T-helper 1 cell (primary cell): ENCODE measurements at places on chromosomes 12 and 14.

DNA sequence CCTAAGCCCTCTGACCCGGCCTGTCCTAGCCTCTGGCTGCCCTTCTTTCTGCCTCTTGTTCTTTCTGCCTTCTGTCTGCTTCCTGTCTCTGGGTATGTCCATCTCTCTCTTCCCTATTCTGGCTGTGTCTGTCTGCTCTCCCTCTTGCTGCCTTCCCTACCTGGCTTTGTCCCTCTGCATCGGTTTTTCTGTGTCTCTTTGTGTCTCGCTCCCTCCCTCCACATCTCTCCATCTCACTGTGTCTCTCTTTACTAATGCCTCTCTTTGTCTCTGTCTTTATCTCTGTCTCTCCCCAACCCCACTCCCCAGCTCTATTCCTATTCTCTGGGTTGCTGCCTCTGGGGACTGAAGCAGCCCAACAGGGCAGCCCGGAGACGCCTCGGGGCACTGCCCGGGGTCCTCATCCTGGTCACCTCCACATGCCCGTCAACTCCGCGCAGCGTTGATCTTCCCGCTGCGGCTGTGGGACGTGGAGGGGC is 10.1 kb downstream of the SHMT2 start:
- DNase-seq, result no peak

GRCh38 chr14:78029601-78030372 is 140.4 kb upstream of the NRXN3 start:
- no peak for DNase-seq

DNA sequence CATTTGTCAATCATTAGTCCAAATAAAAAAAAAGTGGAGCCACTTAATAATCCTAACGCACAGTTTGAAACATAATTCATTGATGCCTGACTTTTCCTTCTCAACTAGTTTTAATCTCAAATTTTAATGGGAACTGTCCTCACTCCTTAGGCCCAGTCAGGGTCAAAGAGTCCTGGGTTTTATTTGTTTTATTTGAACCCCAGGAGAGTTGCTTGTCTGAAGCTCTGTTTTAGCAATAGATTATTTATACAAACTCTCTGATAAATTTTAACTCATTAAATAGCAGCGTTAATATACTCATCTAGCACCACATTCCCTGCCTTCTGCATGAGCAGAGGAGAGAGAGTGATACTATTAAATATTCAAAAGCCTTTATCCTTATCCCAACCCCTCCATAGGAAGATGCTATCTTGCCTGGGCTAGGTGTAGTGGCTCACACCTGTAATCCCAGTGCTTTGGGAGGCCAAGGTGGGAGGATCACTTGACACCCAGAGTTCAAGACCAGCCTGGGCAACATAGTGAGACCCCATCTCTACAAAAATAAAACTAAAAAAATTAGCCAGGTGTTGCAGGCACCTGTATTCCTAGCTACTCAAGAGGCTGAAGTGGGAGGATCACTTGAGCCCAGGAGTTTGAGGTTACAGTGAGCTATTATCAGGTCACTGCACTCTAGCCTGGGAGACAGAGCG is 14.5 kb upstream of the DUSP6 start:
- no peak for DNase-seq

GRCh38 chr14:64786296-64787149 is 82.3 kb downstream of the PLEKHG3 start:
- DNase-seq, result no peak

GRCh38 chr14:72023128-72024042 is 91.2 kb downstream of the RGS6 start:
- DNase-seq, result no peak

GRCh38 chr12:5388581-5389535 is 43.0 kb upstream of the NTF3 start:
- DNase-seq, result no peak

GRCh38 chr14:41051801-41052200 is 554.9 kb upstream of the LRFN5 start:
- no peak for DNase-seq

DNA sequence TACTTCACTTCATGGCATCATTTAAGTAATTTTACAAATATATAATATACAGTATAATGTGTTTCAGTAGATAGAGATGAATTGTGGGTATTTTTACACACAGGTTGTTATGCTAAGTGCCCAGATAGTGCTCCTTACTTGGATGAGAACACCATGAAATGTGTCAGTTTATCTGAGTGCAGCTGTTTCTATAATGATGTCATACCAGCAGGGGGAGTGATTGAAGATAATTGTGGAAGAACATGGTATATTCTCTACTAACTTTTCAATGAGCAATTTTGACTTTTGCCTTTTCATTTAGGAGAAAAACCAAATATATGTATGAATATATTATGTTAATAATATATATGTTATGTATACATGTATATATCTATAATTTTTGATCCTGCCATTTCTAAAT is 221.6 kb downstream of the LRRK2 start:
- DNase-seq, result no peak

DNA sequence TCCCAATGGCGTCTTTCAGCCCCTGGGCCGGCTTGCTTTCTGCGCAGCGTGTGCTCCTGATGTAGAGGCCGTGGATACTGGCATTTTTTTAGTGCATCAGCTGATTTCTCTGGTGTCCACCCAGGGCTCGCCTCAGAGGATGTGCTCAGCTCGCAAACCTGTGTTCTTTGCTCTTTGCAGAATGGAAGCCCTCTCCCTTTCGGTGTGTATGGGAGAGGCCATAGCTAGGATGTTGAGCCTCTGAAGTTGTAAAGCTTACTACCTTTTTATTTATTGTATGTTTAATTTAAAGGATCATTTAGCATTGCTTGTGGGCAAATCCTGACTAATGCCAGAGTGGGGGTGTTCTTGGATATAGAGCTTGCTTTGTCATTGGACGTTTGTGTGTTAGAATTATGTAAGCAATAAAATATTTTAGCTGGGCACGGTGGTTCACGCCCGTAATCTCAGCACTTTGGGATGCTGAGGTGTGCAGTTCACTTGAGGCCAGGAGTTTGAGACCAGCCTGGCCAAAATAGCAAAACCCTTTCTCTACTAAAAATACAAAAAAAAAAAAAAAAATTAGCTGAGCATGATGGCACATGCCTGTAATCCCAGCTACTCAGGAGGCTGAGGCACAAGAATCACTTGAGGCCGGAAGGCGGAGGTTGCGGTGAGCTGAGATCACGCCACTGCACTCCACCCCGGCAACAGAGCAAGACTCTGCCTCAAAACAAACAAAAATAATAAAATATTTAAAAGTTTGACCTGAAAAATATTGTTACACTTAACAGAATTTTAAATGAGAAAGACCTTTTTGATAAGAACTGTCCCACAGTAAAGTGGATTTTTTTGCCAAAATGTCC is 52.6 kb upstream of the MMP17 start:
- DNase-seq, result no peak

DNA sequence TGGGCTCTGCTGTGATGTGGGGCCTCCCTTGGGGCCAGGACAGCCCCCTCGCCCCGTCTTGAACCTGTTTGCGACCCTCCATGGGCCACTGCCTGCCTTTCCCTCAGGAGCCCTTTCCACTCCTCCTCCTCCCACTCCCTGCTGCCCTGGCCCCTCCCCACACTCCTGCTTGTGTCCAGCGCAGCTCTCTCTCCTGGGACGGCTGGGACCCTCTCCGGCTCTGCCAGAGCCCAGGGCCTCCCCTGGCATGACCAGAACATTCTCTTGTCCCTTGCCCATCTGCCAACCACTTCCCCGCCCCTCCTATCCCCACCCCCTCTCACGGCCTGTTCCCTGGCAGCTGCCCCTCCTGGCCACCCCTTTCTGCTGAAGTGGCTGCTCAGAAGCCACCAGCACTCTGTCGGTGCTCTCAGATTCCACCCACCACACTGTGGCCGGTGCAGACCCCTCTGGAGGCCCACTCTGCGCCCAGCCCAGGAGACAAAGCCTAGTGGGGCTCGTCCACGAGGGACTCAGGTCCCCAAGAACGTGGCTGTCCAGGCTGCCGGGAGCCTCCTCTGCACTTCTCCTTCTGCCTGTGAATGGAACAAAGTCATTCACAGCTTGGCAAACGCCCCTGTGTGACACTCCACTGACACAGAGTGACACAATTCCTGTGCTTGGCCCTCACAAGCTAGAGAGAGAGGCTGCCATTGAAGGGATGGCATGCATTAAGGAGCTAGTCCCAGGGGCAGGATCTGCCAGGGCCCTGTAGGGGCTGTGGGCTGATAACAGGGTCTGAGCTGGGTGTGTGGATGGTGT is 1.4 kb downstream of the ASPG start:
- no peak for DNase-seq

GRCh38 chr12:53065470-53065869 is 13.7 kb downstream of the SPRYD3 start:
- DNase-seq, result no peak

DNA sequence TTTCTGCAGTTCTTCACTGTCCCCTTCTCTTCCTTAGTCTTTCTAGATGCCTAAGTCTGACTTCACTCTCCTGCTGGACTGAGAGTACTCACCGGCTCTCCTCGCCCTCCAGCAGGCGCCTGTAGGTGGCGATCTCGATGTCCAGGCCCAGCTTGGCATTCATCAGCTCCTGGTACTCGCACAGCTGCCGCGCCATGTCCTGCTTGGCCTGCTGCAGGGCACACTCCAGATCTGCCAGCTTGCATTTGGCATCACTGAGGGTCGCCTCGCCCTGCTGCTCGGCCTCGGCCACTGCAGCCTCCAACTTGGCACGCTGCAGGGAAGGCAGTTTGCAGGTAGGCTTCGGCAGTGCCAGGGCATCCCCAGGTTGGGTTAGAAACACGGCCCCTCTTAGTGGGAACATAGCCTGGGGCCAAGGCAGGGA is 5.2 kb downstream of the KRT84 start:
- no peak for DNase-seq

- no peak for DNase-seq
Measured at GRCh38 chr12:3090240-3091037, 13.3 kb downstream of the TSPAN9 start.
